Fibroblast of gingiva (primary cell): ENCODE measurements at places on chromosomes 3 and 15.

DNA sequence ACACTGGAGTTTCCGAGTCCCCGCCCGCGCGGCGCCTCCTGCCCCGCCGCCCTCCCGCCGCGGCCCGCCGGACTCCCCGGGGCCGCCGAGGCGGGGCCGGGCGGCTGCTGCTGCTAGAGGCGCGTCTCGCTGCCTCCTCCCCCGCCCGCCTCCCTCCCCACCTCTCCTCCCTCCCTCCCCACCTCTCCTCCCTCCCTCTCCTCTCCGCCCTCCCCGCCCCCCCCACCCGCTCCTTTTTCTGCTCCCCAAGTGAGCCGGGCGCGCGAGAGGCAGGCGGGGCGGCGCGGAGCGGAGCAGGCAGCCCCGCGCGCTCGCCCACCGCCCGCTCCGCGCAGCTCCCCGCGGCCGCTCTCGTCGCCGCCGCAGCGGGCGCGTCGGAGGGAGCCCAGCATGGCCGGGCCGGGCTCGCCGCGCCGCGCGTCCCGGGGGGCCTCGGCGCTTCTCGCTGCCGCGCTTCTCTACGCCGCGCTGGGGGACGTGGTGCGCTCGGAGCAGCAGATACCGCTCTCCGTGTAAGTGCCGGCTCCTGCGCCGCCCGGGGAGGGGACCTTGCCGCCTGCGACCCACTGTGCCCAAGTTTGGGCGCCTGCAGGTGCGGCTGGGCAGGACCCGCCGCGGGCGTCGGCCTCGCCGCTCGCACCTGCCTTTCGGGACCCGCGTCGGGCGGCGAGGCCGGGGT lies at the start of gene CACNA2D3:
CACNA2D3 (plus strand) TSS at position 229 of the 679 bp plus-strand sequence.
- peak; percentile 52 for DNase-seq

GRCh38 chr15:40454904-40455391 lies 14.2 kb downstream of the BAHD1 start:
- peak; percentile 26 for DNase-seq

GRCh38 chr3:179348325-179349013 lies 960 bp downstream of the MFN1 start:
- no peak for DNase-seq

DNA sequence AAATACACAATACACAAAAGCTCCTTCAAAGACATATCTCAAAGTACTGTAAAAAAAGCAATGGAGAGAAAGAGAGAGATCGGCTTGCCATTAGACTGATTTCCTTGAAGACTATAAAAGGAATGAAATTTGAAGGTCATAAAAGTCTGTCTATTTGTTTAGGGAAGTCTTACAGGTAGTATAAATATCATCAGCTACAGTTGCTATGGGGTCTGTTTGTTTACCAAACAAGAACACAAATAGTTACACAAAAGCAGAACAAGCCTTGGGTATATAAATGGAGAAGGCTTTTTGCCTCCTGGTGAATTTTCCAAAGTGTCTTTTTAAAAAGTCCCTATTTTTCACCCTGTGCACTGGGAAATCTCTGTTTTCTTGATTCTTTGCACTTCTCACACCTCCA lies 552.3 kb downstream of the FOXP1 start:
- no peak for DNase-seq

DNA sequence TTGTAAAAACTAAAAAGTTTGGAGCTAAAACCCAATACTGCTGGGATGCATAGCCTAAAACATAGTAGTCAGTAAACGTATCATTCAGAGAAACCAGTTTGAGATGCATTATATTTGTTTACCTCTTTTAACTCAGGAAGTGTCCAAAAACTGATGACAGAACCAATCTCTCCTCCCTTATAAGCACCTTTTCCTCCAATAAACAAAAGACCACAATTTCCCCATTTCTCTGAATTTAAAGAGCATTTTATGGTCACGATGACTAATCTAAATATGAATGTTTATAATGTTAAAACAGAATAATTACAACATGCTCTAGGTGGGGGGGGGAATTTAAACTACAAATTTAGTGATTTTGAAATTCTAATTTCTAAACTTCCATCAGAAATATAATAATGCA lies 58.5 kb downstream of the CEP63 start:
- DNase-seq, result no peak

DNA sequence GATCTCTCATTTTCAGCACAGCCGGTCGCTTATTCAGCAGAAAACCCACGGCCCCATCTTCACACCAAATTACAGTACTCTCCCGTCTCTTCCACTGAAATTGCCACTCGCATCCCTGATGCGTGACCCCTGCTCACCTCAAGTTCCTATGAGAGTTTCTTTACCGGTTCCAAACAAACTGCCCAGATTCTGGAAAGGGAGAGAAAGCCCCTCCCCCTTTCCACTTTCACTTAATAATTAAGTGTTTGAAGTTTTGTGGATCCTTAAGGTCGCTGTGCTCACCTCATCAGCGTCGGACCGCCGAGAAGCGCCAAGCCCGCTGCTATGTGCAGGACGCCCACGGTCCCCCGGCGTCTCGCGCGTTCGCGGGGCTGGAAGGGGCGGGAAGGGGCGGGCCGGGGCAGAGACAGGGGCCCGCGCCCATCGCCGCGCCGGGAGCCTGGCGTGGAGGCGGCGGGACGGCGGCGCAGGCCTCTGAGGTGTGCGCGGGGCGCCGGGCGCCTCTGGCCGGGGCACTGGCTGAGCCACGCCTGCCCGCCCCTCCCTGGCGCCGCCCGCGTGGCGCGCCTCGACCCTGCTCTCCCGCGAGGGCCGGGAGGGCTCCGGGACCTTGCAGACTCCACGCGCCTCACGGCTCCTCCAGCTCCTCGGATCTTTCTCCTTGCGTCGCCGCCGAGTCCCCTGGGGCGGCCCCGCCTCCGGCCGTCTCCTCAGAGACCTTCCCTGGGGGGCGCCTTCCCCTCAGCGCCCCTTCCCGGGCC lies at the start of gene GPR156:
GPR156 (minus strand) TSS at position 476 of the 761 bp plus-strand sequence. CDS start 41,124 bp downstream, outside the sequence.
- DNase-seq, result no peak

DNA sequence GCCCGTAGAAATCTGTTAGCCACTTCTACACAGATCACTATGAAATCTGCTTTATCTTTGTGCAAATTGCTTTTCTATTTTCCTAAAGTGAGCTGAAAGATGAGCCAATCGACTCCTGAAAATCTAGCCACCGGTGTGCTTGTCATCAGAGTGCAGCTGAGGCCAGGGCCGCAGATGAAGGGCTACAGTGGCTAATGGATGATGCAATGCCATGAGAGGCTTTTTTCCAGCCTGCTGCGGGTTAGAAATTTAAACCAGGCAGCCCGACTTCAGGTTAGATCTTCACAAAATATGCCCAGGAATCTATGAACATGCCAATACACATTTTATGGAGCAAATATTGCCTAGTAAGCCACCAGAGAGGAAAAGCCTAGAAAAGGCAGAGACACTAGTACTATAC lies 948.2 kb upstream of the CFAP20DC start:
- no peak for DNase-seq

- DNase-seq, result no peak
Measured at GRCh38 chr3:187369089-187369447, 883 bp downstream of the RTP4 start.

- peak; percentile 59 for DNase-seq
Measured at GRCh38 chr3:81451611-81452010, 309.8 kb downstream of the GBE1 start.

DNA sequence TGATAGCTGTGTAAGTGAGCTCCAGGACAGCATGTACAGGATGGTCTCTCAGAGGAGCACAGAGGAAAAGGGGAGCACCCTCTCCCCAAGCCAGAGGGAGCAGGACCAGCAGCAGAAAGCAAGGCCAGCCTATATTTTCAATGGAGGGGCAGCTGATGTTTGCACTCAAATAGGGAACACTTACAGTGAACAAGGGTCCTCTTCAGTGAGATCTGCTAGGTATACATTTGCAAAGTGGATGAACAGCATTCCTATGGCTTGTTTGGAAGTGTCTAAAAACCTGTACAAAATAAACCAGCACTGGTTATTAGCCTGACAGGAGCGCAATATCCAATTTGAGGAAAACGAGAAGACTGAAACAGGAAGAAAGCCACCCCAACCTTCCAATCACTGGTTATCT lies 17.6 kb upstream of the MUSTN1 start:
- DNase-seq, result no peak

DNA sequence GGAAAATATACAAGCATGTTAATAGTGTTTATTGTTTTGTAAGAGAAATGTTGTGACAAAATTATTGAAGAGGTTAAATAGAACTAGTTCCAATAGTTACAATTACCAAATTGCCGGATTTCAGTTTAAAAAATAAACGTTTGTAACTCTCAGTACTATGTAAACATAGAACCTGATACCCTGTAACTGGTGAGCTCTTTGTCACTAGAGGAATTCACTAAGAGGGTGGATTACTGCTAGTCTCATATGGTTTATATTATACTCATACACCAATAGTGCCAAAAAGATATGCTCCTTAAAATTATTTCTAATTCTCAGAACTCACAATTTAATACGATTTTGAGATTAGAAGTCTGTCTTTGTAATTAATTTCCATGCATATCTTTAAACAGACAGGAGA lies 7.6 kb upstream of the GMNC start:
- DNase-seq, result peak; percentile 57

GRCh38 chr3:127123533-127123932 lies 69.4 kb upstream of the PRR23E start:
- DNase-seq, result no peak

GRCh38 chr3:146903927-146904326 lies 298.8 kb upstream of the PLSCR5 start:
- no peak for DNase-seq

DNA sequence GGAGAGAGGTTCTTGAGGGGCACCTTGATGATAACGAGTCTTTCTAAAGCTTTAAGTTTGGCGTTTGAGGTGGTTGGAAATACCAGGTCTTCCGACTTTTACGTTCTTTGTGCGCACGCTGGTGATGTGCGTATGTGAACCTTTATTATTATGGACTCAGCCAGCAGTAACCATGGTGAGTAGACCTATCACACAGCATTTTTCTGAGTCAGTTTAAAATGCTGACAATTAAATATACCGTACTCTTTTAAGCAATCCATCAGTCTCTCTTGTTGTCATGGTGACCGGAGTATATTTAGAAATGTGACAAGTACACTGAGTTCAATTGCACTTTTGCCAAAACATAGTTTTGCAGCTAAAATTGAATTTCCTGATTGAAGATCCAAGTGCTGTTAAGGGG lies 172.2 kb downstream of the LPP start:
- peak; percentile 13 for DNase-seq
